ENCODE measurements at places on chromosomes 1 and 21.

- no peak overlapping the region for H3K27ac ChIP-seq
- H3K4me3 ChIP-seq, result no peak overlapping the region
- H3K4me1 ChIP-seq, result no peaks in the 10 kb centered on the region
- no peaks in the 10 kb centered on the region for H3K36me3 ChIP-seq
- peaks cover 11% of the 10 kb centered on the region for H3K27me3 ChIP-seq
- no peak for DNase-seq
Measured at GRCh38 chr1:55037733-55038551, 1.4 kb upstream of the PCSK9 start.

DNA sequence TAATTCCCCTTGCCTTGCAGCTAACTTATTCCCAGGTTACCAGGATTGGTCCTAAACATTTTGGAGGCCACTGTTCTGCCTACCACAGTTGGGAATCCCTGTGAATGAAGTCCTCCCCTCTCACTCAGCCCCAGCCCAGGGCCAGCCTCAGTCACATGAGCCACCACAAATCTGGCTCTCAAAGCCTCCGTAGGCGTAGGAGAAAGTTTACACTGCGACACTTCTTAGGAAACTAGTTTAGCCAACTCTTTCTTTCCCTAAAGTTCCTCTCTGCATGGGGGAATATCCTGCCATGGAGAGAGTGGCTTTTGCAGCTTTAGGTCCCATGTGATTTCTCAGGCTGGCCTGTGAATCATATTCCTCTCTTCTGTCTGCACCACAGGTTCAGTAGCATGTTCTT, 45.7 kb upstream of the ETV3 start:
- H3K27me3 ChIP-seq, result no peaks in the 10 kb centered on the region
- no peak overlapping the region for H3K27ac ChIP-seq
- no peaks in the 10 kb centered on the region for H3K4me1 ChIP-seq
- no peaks in the 10 kb centered on the region for H3K36me3 ChIP-seq
- H3K4me3 ChIP-seq, result no peak overlapping the region
- no peak for DNase-seq

- no peaks in the 10 kb centered on the region for H3K27me3 ChIP-seq
- DNase-seq, result peak; percentile 59
- H3K4me1 ChIP-seq, result peaks cover 35% of the 10 kb centered on the region
- peak overlapping the region; percentile 95 for H3K27ac ChIP-seq
Measured at GRCh38 chr1:152034654-152035538, 1.9 kb downstream of the S100A11 start.

DNA sequence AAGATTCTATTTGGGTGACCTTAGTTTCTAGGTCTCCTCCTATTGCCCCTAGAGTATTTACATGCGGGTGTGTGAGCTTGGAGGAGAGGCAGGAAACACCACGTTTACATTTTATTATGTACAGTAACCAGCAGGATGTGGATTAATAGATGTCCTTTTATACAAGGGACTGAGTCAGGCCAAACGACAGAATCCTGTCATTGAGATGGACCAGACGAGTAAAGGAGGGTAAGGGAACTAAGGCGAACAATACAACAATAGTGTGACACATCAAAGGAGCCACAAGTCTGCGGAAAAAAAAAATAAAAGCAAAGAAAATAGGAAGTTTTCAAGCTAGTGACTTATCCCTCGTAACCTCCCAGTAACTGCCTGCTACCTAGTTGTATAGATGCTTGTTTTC, 151.1 kb downstream of the GABPA start:
- no peak overlapping the region for H3K27ac ChIP-seq
- no peak for DNase-seq
- H3K27me3 ChIP-seq, result no peaks in the 10 kb centered on the region

- DNase-seq, result no peak
- no peak overlapping the region for H3K27ac ChIP-seq
- no peak overlapping the region for H3K4me3 ChIP-seq
- no peaks in the 10 kb centered on the region for H3K27me3 ChIP-seq
- H3K36me3 ChIP-seq, result no peaks in the 10 kb centered on the region
Measured at GRCh38 chr1:51525295-51525694, 6.2 kb upstream of the EPS15 start.

DNA sequence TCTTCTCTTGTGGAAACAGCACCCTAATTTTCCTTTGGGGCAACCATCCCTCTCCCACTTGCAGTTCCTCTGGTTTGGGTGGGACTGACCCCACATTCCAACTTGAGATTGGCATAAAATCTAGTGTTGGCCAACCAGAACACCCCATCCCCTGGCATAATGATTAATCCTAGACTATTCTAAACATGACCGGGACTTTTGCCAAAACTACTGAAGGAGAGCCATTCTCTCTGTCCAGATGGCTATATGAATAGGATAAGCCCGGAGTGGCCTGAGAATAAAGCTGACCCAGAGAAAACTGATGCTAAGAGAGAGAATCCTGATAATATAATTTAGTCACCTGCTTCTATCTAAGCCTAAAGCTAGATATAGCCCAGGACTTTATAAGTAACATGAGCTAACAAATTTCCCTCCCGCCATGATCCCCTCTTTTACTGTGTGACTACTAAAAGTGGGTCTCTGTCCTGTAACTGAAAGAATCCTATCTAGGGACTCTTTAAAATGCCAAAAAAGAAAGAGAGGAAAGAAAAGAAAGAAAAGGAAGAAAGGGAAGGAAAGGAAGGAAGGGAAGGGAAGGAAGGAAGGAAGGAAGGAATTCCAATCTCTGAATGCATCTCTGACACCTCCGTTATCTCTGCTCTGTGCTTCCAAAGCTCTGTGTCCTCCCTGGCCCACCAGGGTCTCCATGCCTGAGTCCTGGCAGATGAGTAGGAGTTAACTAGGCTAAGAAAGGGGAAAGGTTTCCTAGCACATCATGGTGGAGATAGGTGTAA, 28.0 kb upstream of the NRDC start:
- no peaks in the 10 kb centered on the region for H3K4me1 ChIP-seq
- no peaks in the 10 kb centered on the region for H3K36me3 ChIP-seq
- H3K27ac ChIP-seq, result no peak overlapping the region
- no peak overlapping the region for H3K4me3 ChIP-seq

- H3K4me3 ChIP-seq, result no peak overlapping the region
- no peak for DNase-seq
- H3K36me3 ChIP-seq, result no peaks in the 10 kb centered on the region
- no peaks in the 10 kb centered on the region for H3K27me3 ChIP-seq
- H3K4me1 ChIP-seq, result no peaks in the 10 kb centered on the region
- no peak overlapping the region for H3K27ac ChIP-seq
Measured at GRCh38 chr1:51063121-51063520, 38.9 kb upstream of the C1orf185 start.

DNA sequence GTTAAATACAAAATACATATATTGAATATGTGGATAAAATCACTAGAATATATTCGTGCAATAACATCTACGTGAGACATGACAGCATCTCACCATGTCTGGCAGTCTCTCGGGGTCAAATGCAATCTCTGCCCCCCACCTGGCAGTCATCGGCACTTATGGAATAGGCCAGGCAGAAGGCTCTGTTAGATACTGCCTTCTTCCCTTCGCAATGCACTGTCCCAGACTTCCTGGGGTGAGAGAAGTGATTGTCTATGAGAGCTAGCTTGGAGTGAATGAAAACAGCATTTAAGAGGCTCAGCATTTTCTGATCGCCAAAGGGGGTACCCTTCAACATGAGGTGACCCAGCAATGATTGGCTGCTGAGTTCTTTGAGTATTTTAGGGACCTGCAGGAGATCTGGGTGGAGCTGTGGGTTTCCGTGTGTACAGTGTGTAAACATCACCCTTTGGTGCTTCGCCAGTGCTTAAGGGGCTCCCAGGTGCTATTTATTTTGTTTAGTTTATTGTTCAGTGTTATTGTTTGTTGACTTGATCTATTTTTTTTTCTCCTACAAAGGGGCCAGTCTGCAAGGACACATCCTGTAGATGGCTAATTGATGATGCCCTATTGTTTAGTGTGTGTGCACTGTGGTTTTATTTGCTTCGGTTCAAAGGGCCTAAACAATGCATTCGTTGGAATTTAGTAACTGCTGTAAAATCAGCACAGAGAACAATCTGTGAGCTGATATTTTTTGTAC, 10.2 kb downstream of the ERG start:
- H3K27ac ChIP-seq, result no peak overlapping the region
- H3K27me3 ChIP-seq, result no peaks in the 10 kb centered on the region
- H3K36me3 ChIP-seq, result no peaks in the 10 kb centered on the region
- no peak for DNase-seq
- no peaks in the 10 kb centered on the region for H3K4me1 ChIP-seq
- H3K4me3 ChIP-seq, result no peak overlapping the region

DNA sequence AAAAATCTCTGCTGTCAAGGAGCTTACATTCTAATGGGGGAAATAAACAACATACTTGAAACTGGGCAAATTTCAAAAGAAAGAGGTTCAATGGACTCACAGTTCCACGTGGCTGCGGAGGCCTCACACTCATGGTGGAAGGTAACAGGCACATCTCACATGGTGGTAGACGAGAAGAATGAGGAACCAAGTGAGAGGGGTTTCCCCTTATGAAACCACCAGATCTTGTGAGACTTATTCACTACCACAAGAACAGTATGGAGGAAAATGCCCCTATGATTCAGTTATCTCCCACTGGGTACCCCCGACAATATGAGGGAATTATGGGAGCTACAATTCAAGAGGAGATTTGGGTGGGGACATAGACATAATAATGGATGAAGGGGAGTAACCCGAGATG, 226.4 kb downstream of the ZP4 start:
- no peak for DNase-seq
- no peaks in the 10 kb centered on the region for H3K27me3 ChIP-seq
- no peaks in the 10 kb centered on the region for H3K4me1 ChIP-seq
- no peaks in the 10 kb centered on the region for H3K36me3 ChIP-seq
- no peak overlapping the region for H3K4me3 ChIP-seq
- no peak overlapping the region for H3K27ac ChIP-seq

- no peak overlapping the region for H3K27ac ChIP-seq
- no peak overlapping the region for H3K4me3 ChIP-seq
- no peaks in the 10 kb centered on the region for H3K27me3 ChIP-seq
- H3K4me1 ChIP-seq, result no peaks in the 10 kb centered on the region
Measured at GRCh38 chr1:51988254-51988653, 2.2 kb downstream of the RAB3B start.

GRCh38 chr21:39156024-39156423, 27.2 kb downstream of the PSMG1 start:
- H3K4me3 ChIP-seq, result no peak overlapping the region
- no peak overlapping the region for H3K27ac ChIP-seq
- H3K36me3 ChIP-seq, result no peaks in the 10 kb centered on the region
- H3K4me1 ChIP-seq, result no peaks in the 10 kb centered on the region
- DNase-seq, result no peak

DNA sequence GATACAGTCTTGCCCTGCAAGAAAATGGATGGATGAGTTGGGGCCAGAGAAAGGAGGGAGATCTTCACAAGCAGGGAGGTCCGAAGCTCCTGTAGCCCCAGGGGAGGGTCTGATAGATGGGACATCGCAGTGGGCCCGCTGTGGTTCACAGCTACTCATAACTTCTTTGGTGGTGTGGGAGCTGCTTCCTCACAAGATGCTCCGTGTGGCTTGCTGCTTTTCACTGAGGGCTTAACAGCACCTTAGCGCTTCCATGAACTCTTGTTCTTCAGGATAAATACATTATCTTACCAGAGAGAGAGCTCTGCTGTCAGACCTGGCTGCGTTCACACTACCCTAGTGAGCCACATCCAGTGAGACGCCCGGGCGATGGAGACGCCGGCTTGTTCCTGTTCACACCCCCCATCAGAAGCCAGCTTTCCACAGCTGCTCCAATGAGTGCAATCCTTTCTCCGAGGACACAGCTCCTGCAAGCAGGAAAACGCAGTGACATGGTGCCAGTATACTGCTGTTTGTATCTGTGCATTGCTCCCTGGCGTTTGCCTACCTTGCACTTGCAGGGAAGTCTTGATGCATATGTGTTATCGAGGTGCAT, 599.8 kb downstream of the AJAP1 start:
- H3K27me3 ChIP-seq, result no peaks in the 10 kb centered on the region
- no peaks in the 10 kb centered on the region for H3K4me1 ChIP-seq
- DNase-seq, result no peak
- no peaks in the 10 kb centered on the region for H3K36me3 ChIP-seq
- no peak overlapping the region for H3K27ac ChIP-seq
